ENCODE measurements at places on chromosomes 16 and 17.
A peak's percentile ranks its signal among the peaks of the same experiment; 100 is the strongest.

GRCh38 chr17:72952641-72953315 is 139.7 kb downstream of the SLC39A11 start:
- no peak for DNase-seq

- DNase-seq: peak; percentile 45
Measured at GRCh38 chr16:66740533-66740932, 10.9 kb downstream of the DYNC1LI2 start.

- DNase-seq: no peak
Measured at GRCh38 chr17:27226611-27227230, 67.2 kb upstream of the WSB1 start.

DNA sequence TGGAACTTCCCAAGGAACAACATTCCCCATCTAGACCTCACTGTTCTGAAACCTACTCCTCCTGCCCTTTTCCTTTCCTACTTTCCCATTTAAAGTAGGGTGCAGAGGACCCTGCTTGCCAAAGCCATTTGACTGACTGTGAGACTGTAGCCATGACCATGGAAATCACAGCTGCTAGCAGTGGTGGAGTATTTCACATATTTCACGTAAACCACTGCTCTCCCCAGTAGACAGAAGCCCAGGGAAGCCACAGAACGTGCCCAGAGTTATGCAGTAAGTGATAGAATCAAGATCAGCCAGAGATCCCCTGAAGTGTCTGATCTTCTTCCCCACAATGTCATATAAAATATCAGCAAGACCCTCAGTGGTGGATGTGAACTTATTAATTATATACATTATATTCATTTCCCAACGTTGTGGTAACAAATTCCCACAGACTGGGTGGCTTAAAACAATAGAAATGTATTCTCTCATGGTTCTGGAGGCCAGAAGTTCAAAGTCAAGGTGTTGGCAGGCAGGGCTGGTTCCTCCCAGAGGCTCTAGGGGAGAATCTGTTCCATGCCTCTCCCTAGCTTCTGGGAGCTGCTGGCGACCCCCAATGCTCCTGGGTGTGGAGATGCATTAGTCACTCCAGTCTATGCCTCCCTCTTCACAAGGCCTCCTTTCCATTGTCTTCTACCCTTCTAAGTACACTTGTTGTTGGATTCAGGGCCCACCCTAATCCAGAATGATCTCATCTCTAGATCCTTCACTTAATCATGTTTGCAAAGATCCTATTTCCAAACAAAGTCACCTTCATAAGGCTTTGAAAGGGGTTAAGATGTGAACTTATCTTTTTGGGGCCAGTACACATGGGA is 20.7 kb upstream of the PRM1 start:
- DNase-seq: no peak

GRCh38 chr17:8823279-8823678 is 24.1 kb upstream of the MFSD6L start:
- DNase-seq: no peak

- peak; percentile 81 for DNase-seq
Measured at GRCh38 chr17:56918916-56919315, 5.1 kb upstream of the TRIM25 start.

Data from hematopoietic multipotent progenitor cell treated with erythropoietin and hydrocortisone succinate and interleukin-3 and kit ligand, for 4 days (in vitro differentiated cells).